SK-N-DZ (cell line): ENCODE measurements at places on chromosomes 13 and 19.

- DNase-seq: no peak
These were observed 343.2 kb downstream of the KCNRG start for GRCh38 chr13:50358231-50359040.

DNA sequence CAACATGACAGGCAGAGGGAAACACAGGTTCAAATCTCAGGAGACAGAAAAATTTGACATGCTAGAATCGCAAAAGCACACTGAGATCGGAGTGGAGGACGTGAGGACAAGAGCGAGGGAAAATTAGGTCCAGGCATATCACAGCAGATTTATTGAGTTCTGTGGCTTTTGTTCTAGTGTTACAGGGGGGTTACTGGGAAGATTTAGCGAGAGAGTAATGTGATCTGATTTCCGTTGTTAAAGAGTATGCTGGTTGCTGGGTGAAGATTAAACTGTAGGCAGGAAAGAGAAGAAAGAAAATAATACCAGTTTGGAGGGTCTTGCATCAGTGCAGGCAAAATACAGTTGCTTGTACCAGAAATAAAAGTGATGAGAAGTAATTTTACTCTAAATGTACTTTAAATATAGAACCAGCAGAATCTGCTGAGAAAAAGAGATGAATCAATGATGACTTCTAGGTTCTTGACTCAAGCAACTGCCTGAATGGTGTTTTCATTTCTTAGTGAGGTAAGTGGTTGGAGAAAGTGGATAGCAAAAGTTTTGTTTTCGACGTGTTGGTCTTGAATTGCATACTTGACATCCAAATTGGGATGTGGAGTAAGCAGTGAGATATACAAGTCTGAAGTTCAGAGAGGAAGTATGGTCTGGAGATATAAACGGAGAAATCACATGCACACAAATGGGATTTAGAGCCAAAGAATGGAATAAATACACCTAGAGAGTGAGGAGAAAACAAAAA lies 35.7 kb downstream of the UFM1 start:
- DNase-seq: peak; percentile 8

GRCh38 chr19:4277191-4277696 lies 1.8 kb upstream of the SHD start:
- peak; percentile 87 for DNase-seq

DNA sequence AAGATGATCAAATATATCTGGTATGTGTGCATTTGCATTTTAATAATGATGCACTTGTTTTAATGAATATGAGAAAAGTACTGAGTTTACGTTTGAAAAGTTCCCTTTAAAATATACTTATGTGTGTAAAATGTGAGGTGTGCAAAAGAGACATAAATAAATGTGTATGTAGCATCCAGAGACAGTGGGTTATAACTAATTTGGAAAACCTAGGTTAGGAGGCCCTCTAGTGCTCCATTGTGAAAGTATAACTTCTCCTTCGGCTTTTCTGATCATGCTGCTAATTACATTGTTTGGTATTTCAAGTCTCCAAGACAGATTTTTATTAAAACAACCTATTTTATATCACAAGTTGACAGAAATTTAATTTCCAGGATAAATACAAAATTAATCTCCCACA lies 30.1 kb downstream of the SCEL start:
- DNase-seq: peak; percentile 57

- DNase-seq: no peak
These were observed 357.7 kb downstream of the UQCRFS1 start for GRCh38 chr19:28855216-28855615.

GRCh38 chr19:56866538-56866937 lies 26.0 kb upstream of the PEG3 start:
- peak; percentile 41 for DNase-seq

- no peak for DNase-seq
These were observed 69.1 kb upstream of the SLC7A1 start for GRCh38 chr13:29664591-29664990.

- no peak for DNase-seq
These were observed 1.5 kb upstream of the RGCC start for GRCh38 chr13:41455725-41456419.

DNA sequence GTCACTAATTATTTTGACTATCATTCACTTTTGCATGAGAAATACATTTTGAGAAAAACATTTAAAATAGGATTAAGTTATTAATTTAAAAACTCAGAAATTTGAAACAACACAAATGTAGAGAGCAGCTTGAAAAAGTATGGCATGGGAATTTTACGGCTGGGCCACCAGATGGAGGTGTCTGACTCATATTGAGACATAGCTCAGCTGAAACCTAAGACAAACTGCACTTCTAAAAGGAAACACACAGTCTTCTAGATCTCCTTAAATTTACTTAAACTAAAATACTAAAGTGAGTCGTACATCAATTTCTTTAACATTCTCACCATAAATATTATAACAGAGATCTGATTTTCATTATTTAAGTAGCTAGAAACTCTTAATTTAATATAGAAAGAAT lies 41.9 kb upstream of the POSTN start:
- DNase-seq: peak; percentile 27

GRCh38 chr13:29125934-29126424 lies 305.8 kb downstream of the MTUS2 start:
- no peak for DNase-seq

- DNase-seq: no peak
These were observed 33.4 kb upstream of the KLF5 start for GRCh38 chr13:73025217-73026012.

- no peak for DNase-seq
These were observed 94.5 kb downstream of the ARHGEF7 start for GRCh38 chr13:111209613-111210012.

- no peak for DNase-seq
These were observed 3.5 kb downstream of the FZR1 start for GRCh38 chr19:3509566-3509989.
